ENCODE measurements at places on chromosomes 11 and 22.

DNA sequence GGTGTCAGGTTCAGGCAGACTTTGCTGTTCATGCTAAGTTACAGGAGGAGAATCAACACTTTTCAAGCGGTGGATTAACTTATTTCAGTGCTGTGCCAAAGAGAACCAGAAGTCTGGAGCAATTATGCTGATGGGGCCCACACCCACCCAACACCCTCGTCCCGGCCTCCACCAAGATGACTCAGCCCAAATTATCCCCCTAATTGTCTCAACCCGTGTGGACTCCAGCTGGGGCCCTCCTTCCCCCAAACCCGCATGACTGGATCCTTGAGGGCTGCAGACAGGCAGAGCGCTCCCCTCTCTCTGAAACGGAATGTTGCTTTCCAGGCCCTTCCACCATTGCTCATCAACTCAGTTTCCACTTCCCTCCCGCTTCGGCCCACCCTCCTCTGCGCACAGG, 34.6 kb upstream of the MN1 start:
- DNase-seq: no peak

DNA sequence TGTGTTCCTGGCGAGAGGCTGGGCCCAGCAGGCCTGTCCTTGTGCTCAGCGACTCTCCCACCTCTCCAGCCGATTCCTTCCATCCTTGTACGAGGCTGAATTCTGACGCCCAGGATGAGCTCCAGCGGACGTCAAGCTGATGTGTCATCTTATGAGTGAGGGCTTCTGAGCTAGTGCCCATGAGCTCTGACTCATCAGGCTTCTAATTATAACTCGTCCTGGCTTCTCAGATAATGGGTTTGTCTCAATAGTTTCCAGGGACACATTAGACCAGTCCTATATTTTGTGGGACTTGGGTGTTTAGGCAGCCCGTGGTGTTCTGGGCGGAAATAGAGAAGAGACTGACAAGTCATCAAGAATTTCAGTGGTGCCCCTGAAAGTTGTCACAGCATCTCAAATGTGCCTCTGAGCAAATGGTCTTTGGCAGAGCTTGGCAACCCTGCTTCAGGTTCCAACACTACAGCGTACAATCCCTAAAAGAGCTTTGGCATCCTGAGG, 108.2 kb upstream of the CD44 start:
- no peak for DNase-seq

GRCh38 chr22:44460287-44460686, 37.7 kb downstream of the RTL6 start:
- DNase-seq: no peak

DNA sequence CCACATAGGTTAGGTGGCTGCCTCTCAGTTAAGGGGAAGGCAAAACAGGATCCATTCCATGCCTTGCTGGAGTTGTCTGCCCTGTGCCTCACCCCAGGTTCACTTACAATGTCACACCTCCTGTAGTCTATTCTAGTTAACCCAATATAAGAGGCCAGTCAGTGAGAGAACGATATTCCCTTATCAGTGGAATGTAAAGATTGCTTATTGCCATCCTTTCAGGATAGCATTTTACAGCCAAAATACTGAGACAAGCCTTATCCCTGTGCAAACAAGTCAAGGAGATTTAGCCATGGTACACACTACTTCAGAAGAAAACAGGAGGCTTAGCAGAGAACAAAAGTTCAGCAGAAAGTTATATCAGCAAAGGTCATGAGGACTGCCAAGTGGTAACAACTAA, 5.5 kb downstream of the CYP2R1 start:
- no peak for DNase-seq

- DNase-seq: no peak
These were observed 19.8 kb downstream of the IL2RB start for GRCh38 chr22:37129866-37130441.

- DNase-seq: no peak
These were observed 95.6 kb downstream of the KCNQ1 start for GRCh38 chr11:2540223-2540991.

DNA sequence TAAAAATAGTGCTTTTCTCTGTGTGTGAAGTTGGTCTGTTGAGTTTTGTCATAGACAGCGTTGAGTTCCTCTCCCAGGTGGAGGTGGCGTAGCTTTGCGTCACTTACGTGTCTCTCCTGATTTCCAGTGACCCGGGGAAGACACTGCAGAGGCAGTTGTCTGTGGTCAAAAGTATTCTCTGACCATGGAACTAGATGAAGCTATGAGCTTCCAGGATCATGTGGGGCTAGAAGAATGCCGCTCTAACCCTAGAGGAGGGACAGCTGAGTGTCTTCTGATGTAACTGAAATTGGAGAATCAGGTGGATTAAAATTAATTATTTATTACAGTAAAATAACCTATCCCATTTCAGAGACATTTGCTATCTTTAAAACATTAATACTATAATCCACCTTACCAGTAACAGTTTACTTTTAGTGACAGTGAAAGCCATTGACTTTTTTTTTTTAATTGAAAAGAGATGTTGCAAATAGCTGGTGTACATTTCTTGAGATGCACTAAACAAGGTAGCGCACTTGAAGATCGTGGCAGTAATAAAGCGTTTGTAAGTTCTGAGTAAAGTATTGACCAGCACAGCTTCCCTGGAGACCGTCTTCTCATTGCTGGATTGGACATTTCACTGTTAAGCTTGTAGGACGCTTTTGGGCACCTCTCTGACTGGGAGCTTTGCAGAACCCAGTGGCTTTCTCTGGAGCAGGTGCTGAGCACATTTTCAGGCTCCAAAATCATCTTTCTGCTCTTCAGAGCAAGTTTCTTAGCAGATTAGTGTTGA, 9.7 kb downstream of the CAT start:
- DNase-seq: no peak

DNA sequence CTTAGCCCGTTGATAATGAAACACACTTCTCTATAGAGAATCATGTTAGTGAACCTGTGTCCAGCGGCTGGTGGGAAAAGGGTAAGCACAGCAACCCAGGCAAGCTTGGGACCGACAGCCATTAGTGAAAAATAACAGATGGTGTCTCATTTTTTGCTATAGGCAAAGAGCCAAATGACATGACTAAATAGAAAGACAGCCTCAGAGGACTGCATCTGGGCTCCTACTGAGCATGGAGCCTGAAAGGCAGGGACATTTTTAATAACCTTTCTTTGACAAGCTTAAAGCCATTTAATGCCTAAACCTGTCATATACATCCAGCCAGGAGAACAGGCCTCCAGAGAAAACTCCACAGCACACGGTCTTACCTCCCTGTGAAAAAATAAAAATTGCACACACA, 67.0 kb downstream of the FANCF start:
- DNase-seq: no peak

DNA sequence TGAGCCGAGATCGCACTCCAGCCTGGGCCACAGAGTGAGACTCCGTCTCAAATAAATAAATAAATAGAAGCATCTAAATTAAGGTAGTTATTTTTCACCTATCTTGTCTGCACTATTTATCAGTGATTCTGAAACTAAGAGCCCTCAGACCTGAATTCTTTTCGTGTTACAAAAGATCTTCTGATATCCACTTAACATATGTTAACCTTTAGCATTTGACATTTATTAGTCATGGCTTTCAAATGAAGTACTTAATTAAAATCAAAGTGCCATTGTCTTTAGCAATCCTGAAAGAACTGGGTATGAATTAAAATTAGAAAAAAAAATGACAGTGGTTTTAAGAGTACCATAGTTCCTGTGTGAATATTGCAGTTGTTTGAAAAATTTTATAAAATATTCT, 99.1 kb upstream of the TIMP3 start:
- no peak for DNase-seq

GRCh38 chr22:49583341-49583740, 244.3 kb downstream of the BRD1 start:
- DNase-seq: no peak

DNA sequence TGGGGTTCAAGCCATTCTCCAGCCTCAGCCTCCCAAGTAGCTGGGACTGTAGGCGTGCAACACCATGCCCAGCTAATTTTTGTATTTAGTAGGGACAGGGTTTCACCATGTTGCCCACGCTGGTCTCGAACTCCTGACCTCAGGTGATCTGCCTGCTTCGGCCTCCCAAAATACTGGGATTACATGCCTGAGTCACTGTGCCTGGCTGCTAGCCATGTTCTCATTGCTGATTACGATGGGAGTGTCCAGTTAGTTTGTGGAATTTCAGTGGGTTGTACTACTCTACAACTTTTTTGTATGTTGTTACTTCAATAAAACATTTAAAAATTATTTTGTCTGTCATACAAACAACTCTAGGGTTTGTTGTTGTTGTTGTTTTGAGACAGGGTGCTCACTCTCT, 4.8 kb upstream of the VPS11 start:
- DNase-seq: no peak

DNA sequence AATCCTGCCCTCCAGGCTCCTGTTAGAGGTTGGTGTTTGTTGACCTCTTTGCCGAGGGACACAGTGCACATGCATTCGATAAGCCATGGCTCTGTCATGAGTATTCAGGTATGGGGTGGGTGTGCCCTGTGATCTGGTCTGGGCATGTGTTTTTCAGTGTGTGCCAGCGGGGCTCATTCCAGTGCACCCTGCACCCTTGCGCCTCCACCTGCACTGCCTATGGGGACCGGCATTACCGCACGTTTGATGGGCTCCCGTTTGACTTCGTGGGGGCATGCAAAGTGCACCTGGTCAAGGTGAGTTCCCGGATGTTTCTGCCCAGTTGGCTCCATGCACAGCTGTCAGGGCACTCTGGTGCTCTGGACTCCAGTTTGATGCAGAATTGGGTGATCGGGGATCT, 44.2 kb downstream of the OTOG start:
- DNase-seq: no peak

DNA sequence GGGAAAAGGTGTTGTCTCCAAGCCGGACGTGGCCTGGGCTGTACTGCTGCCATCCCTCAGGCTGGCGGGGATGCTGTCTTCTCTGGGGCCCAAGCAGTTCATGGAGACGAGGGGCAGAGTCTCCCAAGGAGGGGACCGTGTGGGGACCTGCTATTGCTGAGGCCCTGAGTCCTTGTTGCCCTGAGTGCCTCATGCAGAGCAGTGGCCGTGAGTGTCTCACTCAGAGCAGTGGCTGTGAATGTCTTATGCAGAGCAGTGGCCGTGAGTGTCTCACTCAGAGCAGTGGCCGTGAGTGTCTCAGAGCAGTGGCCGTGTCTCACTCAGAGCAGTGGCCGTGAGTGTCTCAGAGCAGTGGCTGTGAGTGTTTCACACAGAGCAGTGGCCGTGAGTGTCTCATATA, 54.7 kb downstream of the GRAMD4 start:
- DNase-seq: no peak

DNA sequence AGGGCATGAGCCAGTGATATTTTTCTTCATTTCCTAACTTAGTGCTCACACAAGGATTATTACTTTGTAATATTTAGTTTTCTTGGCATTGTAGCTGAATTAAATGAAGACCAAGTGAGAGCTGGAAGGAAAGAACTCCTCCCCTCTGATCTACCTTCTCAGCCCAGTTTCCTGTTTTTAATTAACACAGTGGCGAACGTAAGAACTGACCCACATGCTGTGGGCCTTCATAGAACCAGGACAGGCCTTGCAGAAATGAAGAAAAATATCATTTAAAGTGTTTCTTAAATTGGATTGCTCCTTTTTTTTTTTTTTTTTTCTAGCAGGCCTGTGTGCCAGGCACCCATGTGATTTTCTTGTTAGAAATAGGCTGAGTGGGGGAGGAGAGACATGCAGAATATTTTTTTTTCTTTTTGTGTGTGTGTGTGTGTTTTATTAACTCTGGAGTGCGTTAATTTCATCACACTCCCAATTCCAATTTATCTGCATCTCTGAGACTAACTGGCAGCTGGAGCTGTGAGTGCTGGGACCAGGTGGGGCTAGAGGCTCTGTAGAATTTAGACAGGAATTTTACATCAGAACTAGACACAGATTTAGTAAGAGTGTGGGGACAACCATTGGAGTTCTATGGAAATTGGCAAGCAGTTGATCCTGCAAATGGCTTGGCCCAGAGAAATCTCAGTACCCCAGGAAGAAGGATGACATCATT, 320.5 kb downstream of the DDX10 start:
- DNase-seq: no peak

- DNase-seq: no peak
These were observed 668 bp upstream of the CHST1 start for GRCh38 chr11:45665933-45666647.

DNA sequence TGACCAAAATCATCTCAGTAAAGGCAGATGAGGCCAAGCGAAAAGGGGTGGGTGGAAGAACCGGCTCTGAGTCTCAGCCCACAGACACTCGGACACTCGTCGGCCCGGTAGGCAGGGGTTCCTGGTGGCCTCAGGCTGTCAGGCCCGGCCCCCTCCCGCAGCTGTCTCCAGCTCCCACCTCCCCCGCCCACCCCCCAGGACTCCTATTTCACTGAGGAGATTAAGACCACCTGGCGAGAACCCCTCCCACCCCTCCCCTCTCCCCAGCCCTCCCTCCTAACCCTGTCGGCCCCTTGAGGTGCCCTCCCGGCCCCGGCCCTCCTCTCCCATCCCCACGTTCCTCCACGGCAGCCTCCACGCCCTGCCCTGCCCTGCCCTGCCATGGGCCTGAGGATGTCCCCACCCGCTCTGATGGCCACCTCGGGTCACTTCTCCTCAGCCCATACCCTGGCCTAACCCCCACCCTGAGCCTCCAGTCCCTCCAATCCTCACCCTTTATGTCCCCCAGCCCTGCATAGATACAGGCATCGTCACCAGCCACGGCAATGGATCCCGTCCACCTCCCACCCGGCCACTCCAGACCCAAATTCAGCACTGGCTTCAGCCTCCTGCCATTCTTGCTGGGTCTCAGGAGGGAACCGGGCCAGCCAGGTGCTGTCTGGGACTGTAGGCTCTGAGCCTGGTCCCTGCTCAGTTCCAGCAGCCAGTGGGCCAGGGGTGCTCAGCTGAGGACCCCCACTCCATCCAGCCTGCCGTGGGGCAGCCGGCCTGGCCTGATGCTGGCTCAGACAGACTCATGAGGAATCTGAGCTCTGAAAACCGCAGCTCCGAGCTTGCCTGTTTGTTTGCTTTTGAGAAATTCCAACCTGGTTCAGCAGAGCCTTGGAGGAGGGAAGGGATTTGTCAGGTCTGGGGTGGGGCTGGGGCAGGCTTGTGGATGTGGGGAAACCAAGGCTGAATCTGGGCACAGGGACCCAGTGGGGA, 9.8 kb upstream of the TBX1 start:
- DNase-seq: no peak

- no peak for DNase-seq
These were observed 133.2 kb downstream of the SPATA19 start for GRCh38 chr11:133712051-133712560.

DNA sequence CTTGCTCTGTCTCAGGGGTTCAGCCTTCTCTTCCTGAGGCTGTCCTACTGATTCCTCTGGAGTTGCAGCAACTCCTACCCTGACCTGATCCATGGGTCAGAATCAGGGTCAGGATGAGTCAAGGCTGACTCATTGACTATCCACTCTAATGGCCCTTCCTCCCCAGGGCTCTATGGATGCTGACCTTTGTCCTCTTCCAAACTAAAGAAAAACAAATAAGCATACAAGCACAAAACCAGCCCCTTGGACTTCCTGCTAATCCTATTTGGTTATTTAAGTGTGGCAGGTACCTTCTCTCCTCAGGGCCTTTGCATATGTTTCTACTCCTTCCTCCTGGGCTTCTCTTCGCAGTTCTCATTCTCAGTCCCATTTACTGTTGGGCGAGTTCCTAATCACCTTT, 204.5 kb upstream of the NAV2 start:
- no peak for DNase-seq

Measured in activated gamma-delta T cell treated with Interleukin-2 at 50 U/mL for 16 hours (primary cell).